ENCODE measurements at places on chromosomes 4 and X.

- no peak for DNase-seq
Measured at GRCh38 chrX:15136795-15137194, 133.1 kb downstream of the ASB9 start.

GRCh38 chr4:172048666-172049065, 235.5 kb downstream of the GALNTL6 start:
- no peak for DNase-seq

GRCh38 chr4:7017446-7018048, 25.6 kb upstream of the TADA2B start:
- no peak for DNase-seq

DNA sequence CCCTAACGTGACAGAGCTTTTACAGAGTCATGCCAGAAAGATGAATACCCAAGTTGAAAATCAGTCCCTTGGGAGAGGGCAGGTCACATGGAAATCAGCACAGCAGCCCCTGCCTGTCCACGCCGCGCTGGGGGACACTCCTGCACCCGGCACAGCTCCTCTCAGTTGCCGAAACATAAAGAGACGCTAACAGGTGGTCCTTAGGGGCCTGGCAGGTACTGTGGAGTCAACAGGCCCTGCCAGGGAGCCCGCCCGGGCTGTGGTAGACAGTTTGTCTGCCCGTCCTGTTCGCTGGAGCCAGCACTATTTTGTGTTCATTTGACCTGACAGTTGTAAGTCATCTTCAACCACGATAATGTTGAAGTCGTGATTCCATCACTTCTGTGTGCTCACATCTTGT, 30.5 kb downstream of the NELFA start:
- DNase-seq = no peak

DNA sequence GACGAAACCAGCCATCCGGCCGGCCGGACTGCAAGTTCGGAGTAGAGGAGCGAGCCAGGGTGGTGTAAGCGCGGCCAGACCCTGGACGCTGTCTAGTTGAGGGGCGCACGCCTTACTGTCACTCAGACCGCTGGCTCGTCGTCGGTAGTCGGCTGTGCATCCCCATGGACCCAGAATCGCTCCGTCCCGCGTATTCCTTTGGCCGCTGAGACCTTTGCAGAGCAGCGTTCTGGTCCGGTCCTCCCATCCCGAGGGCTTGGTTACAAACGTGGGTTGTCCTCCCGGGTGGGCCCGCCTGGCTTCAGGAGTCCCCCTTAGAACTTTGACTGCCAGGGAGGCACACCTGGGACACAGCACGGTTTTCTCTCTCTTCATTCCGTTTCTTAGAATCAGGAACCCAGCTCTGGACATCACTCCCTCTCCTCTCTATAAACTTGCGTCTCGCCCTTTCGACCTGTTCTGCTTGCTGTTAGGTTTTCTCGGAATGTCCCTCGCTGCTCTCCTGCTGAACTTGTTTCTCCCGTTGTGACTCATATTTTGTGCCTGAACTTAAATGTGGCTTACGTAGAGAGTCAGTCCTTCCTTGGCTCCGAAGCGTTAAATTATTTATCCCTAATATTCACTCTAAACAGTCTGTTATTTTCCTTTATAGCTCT, 672 bp downstream of the PGM2 start:
- DNase-seq = no peak

GRCh38 chrX:134949271-134949670, 41.5 kb upstream of the SMIM10 start:
- DNase-seq = no peak

DNA sequence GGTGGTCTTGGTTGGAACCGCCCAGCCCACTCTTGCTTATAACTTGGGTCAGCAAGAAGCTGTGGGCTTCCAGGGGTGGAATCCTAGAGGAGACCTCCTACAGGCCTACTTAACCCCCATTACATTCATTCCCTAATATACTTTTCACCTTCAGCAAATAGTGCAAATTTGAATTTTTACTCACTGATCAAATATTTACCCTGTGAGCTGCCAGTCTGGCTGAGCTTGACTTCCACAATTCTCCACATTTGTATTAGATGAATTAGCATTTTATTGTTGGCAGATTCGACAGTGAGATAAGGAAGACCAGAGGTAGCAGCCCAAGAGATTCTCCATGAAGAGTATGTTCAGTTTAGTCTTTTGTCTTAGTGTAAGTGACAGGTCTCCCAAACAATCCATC, 199.6 kb downstream of the BCOR start:
- no peak for DNase-seq

GRCh38 chrX:123909523-123909922, 49.7 kb downstream of the XIAP start:
- no peak for DNase-seq

- DNase-seq = no peak
Measured at GRCh38 chrX:149982310-149982709, 44.0 kb upstream of the EOLA2 start.

GRCh38 chr4:22187203-22187820, 238.7 kb upstream of the KCNIP4 start:
- no peak for DNase-seq

- no peak for DNase-seq
Measured at GRCh38 chr4:147760695-147761094, 28.8 kb downstream of the ARHGAP10 start.

DNA sequence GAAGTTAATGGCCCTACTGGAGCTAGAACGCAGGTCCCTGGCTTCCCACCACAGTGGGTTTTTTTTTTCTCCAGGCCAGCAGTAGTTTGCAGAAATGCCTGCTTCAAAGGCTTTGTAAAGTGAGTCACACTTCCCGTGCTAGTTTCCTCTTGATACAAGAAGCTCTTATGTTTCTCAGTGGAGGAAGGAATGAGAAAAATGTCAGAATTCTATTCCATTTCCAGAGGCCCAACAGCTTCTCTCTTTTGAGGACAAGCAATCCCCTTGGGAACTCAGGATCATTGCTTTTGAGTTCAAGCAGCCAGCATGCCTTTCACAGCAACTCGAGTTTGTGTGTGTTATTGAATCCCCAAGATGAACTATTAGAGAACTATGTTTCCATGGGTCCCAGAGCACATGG, 134.3 kb downstream of the GUCY2F start:
- no peak for DNase-seq

GRCh38 chr4:139795527-139796314, 130.1 kb downstream of the MGST2 start:
- DNase-seq = no peak

- no peak for DNase-seq
Measured at GRCh38 chrX:115260330-115260729, 26.4 kb upstream of the LRCH2 start.

DNA sequence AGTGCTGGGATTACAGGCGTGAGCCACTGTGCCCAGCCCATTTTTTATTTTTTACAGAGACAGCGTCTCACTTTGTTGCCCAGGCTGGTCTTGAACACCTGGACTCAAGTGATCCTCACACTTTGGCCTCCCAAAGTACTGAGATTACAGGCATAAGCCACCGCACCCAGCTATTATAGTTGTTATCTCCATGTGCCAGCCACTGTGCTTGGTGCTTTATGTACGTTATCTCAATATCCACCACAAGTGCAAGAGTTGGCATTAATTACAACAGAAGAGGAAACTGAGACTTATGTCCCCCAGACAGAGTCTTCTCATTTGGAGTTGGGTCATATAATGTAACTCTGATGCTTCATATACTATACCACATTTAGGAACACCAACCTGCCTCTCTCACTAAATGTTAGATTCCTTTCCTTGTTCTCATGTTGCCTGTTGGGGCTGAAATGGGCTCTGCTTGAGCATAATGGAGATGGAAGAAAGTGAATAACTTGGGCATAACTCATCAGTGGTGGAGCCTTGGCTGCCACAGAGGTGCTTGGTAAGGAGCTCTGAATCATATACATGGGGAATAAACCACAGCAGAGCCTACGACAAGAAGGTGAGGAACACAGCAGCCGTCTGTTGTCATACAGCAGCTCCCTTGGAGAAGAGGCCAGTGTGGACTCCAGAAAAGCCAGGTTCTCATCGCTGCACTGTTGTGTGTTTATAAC, 84.3 kb downstream of the SPRY1 start:
- no peak for DNase-seq

GRCh38 chr4:60948008-60948407, 252.1 kb upstream of the ADGRL3 start:
- DNase-seq = no peak

DNA sequence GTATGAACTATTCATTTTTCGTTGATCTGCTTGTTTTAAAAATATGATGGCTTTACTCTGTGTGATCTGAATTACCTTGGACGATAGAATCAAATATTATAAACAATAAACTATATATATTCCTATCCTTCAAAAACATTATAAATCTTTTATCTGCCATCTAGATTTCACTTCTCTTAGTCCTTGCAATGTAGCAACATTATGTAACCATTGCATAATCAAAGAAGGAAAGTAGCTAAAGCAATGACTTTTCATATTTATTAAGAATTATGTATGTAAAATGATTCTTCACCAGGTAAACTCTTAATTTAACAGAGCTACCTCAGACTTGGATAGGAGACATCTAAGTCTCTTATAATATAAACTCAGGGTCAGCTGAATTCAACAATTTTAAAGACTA, 210.5 kb downstream of the ADAMTS3 start:
- no peak for DNase-seq

GRCh38 chrX:2342874-2343273, 157.9 kb downstream of the DHRSX start:
- no peak for DNase-seq

- DNase-seq = no peak
Measured at GRCh38 chr4:91366554-91366953, 937.2 kb upstream of the GRID2 start.

DNA sequence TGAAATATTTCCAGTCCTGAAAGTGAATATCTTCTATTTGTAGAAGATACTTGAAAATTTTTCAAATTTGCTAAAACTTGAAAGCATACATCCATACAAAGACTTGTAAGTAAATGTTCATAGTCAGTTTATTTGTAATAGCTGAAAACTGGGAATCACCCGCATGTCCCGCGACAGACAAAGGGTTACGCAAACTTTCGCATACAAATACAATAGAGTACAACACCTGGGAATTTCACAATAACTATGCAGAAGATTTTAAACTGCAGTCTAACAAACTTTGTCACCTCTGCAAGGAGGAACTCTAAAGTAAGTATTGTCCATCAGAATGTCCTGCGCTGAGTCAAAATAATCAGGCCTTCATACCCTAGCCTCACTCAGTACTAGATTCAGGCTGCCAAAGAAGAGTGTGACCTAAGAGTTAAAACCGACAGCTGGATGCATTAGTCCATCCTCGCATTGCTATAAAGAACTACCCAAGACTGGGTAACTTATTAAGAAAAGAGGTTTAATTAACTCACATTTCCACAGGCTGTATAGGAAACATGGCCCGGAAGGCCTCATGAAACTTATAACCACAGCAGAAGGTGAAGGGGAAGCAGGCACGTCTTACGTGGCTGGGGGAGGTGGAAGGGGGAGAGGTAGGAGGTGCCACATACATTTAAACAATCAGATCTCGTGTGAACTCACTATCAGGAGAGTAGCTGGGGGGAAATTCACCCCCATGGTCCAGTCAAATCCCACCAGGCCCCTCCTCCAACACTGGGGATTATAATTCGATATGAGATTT, 60.4 kb downstream of the MMRN1 start:
- no peak for DNase-seq

GRCh38 chr4:23097251-23097650, 404.5 kb downstream of the GBA3 start:
- DNase-seq = no peak

GRCh38 chr4:6017030-6017429, 1.2 kb downstream of the C4orf50 start:
- DNase-seq = no peak

DNA sequence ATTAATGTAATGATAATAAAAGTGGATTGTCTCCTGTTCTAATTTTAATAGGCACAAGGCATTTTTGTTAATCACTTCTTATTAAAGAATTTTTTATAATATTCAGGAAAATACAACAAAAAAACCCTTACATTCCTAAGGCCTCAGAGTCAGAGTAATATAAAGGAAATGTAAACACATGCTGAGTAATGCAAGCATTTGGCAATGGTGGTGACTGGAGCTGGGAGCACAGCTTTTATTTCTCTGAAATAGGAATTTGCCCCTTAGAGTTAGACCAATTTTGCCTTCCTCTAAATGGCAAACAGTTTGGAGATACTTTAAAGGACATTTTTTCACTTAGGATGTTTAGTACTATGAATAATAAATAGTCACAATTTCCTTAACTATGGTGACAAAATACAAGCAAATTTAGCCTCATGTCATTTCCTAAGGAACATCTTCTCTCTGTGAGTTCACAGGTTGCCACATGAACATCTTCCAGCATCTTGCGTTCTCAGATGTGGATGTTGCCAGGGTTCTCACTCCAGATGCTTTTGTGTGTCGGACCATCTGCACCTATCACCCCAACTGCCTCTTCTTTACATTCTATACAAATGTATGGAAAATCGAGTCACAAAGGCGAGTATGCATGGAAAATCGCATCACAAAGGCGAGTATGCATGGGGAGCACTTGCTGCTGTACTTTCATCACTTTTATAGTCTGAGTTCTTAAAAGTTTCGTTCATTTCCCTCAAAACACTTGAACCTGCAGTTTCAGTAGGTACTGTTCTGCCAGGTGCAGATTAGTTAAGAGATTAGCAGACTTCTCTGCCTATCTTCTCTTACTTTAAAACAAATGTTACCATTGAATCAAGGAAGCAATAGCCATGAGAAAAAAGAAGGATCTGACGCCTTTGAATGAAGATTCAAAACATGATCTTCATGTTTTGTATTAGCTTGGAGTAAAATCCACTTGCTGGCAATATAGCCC, 15.9 kb upstream of the F11 start:
- no peak for DNase-seq

- no peak for DNase-seq
Measured at GRCh38 chrX:44228621-44229020, 114.9 kb downstream of the EFHC2 start.

GRCh38 chrX:146435472-146435871, 374.1 kb upstream of the CXorf51B start:
- DNase-seq = no peak

GRCh38 chr4:124028182-124028581, 631.6 kb downstream of the SPRY1 start:
- DNase-seq = no peak

DNA sequence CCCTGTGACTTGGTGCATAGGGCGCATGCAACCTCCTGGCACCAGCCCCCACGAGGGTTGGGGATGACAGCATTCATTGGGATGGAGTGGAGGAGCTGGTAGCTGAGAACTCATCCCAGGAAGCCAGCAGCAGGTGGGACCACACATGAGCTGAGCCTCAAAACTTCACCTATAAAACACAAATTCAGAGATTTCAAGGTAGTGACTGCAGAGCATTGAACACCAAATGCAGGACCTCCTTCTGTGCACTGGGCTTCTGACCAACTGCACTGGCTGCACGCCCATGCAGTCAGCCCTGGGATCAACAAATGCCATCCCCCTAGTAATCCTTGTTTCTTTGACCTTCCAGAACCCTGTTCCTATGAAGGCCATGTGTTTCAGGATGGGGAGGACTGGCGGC, 197.8 kb downstream of the FRAS1 start:
- no peak for DNase-seq

Data from omental fat pad (tissue), 4 donors.